ENCODE measurements at places on chromosomes 3 and 15.

DNA sequence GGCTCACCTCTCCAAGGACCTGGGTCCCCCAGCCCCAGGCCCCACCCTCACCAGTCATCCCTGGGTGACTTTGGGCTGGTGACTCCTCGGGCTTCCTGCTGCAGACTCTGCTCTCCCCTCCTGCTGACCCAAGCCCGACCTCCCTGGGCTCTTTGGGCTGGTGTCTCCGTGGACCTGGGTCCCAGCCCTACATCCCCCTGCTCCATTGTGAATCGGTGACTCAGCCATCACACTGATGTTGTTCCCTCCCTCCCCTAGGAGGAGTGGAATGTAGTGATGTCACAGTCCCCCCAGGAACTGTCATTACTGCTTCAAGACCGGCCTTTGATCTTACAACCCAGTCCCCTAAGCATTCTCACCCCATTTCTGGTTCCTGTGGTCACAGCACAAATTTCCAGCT, 83.7 kb downstream of the ADAMTS7 start:
- peak; percentile 37 for DNase-seq

DNA sequence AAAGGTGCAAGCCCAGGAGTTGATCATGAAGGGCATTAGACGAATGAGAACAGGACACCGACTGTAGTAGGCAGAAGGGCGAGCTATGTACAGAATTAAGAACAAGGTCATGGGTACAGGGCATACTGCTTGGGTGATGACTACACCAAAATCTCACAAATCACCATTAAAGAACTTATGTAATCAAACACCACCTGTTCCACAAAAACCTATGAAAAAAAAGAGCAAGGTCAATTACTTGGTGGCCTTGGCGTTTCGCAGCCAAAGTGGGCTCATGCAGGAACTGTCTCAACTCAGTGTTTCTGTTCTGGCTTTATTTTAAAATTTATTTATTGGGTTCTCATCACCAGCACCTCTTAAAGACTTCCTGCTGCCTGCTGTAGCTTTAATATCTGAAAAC, 2.1 kb downstream of the KAT2B start:
- no peak for DNase-seq

- no peak for DNase-seq
Measured at GRCh38 chr3:119639494-119640350, 20.7 kb downstream of the POPDC2 start.

- DNase-seq: peak; percentile 53
Measured at GRCh38 chr15:90837094-90837493, 31.3 kb upstream of the FURIN start.

GRCh38 chr3:51887620-51888019, 12.2 kb upstream of the IQCF5 start:
- no peak for DNase-seq

GRCh38 chr3:55172913-55173312, 245.1 kb upstream of the LRTM1 start:
- peak; percentile 68 for DNase-seq

DNA sequence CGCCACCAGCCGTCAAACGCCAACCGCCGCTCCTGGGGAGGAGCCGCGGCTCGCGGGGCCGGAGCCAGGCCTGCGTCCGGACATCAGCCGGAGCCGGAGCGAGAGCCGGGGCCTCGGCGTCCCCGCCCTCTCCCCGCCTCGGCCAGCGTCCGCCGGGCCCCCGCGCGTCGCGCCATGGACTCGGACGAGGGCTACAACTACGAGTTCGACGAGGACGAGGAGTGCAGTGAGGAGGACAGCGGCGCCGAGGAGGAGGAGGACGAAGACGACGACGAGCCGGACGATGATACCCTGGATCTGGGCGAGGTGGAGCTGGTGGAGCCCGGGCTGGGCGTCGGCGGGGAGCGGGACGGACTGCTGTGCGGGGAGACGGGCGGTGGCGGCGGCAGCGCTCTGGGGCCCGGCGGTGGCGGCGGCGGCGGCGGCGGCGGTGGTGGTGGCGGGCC, 359 bp downstream of the ARIH1 start:
- DNase-seq: no peak

DNA sequence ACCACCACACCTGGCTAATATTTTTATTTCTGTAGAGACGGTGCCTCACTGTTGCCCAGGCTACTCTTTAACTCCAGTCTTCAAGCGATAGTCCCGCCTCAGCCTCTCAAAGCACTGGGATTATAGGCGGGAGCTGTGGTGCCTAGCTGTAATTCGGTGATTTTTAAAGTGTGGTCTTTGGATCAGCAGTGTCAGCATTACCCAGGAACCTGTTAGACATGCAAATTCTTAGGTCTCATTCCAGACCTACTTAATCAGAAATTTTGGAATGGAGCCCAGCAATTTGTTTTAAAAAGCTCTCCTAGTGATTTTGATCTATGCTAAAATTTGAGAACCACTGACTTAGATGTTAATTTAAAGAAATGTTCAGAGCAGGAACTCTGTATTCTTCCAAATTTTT, 51.9 kb downstream of the GOLM2 start:
- peak; percentile 71 for DNase-seq

DNA sequence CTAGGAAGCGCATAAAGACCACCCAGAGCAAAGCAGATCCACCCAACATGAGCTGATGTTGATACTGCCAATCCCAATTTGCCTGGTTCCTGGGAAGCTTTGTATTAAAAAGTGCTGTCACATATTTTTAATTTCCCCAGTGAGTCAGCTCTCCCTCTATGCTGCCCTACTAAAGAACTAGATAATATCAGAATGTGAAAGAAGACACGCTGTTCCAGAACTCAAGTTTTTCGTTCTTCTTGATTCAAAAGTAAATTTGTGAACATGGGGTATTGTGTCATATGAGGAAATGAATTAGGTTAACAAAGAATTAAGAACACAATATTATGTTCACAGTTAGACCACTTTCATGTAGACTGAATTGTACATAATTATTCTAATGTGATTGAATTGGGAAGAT, 734.2 kb upstream of the ALCAM start:
- no peak for DNase-seq

DNA sequence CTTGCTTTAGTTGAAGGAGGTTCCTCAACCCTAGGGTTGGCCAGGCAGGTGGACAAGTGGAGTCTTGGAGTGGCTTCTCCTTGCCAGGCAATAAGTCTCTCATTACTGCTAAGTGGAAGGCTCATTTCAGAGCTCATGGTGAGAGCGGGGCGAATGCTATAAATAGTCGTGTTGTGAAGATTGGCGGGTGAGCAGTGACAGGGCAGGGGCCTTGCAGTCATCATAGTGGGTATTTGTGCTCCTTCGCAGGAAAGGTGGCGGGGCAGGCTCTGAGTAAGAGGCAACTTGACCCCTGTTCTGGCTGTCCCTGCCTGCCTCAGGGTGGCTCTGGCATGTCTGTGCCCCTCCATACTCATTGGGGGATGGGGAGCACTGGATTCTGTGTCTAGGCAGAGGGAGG, 8.7 kb upstream of the GRM2 start:
- DNase-seq: no peak

- no peak for DNase-seq
Measured at GRCh38 chr3:170109579-170110293, 71.8 kb downstream of the PHC3 start.

GRCh38 chr3:144237351-144237750, 265.7 kb downstream of the DIPK2A start:
- DNase-seq: no peak

DNA sequence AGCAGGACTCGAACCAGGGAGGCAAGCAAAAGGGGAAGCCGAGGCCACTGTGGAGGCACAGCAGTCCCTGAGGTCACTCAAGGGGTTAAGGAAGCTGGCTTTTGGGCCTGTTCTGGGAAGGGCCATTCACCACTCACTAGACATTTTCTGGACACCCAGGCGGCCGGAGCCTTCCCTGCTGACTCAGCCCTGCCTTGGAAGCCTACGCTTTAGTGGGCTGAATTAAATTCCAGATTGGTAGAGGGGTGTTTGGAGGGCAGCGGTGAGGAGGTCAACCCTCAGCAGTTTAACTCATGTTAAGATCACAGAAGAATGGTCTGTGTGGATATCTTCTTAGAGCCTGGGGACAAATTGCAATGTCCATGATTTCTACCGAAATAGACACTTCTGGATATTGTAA, 152.8 kb downstream of the GABRG3 start:
- peak; percentile 3 for DNase-seq

DNA sequence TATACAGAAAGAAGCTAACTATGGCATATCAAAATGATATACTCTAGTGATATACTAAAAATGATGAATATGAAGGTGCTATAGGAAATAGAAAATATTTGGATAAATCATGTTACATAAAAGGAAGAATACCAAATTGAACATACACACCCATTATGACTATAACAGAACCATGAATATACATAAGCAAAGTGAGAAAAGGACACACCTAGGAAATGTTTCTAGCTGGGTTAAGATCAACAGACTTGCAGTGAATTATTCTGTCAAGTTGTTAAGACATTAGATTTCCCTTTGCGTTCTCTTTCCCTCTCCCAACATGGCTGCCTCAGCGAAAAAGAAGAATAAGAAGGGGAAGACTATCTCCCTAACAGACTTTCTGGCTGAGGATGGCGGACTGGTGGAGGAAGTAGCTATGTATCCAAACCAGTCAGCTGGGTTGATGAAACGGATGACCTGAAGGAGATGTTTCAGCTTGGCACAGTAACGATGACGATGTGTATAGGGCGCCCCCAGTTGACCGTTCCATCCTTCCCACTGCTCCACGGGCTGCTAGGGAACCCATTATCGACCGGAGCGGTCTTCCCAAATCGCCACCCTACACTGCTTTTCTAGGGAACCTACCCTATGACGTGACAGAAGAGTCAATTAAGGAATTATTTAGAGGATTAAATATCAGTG, 20.2 kb upstream of the PARP14 start:
- DNase-seq: no peak

- DNase-seq: peak; percentile 99
Measured at GRCh38 chr15:90680371-90680935, 36.7 kb upstream of the BLM start.

- DNase-seq: no peak
Measured at GRCh38 chr3:61182662-61183061, 68.6 kb downstream of the FHIT start.

DNA sequence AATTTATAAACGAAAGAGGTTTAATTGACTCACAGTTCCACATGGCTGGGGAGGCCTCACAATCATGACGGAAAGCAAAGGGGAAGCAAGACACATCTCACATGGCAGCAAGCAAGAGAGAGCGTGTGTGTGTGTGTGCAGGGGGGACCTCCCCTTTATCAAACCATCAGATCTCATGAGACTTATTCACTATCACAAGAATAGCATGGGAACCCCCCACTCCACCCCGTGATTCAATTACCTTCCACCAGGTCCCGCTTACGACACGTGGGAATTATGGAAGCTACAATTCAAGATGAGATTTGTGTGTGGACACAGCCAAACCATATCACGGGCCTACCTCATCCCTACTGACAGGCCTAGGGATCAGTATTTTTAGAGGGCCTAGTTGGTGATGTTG, 3.1 kb upstream of the EPHB1 start:
- no peak for DNase-seq

DNA sequence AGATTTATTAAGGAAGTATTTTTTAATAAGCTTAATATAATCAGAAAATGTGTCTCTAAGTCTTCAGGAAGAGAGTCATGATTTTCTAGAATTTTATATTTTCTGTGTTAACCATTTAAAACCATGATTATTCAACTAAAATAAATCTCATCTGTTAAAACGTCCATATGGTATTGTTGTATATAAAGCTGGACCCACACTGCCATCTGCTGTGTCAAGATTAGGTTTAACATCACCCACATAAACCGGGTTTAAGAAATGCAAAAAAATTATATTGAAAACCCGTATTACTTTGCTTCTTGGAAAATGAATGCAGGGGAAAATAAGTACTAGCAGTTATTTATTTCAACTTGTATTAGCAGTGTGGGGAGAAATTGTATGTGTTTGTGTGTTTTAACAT, 9.5 kb upstream of the CCDC66 start:
- no peak for DNase-seq

- DNase-seq: no peak
Measured at GRCh38 chr3:135134684-135135075, 339.6 kb downstream of the EPHB1 start.

DNA sequence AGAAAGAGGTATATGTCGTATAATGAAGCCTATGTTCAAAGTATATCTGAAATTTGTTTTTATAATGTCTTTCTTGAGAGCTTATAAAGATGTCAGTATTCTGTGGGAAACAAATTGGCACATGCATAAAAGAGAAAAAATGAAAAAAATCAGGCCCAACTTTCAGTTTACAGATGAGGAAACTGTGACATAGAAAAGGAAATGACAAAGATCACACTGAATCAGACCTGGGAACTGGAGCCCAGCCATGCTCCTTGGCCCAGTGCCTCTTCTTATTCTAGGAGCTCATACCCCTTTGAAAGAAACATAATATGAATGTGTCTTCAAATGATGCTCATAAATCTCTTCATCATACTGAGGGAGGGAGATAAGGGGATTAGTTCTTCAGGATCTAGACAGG, 48.4 kb downstream of the TMEM44 start:
- peak; percentile 41 for DNase-seq

GRCh38 chr3:66398228-66399025, 102.4 kb downstream of the LRIG1 start:
- peak; percentile 89 for DNase-seq

GRCh38 chr3:143119974-143120715, 574 bp downstream of the CHST2 start:
- DNase-seq: peak; percentile 26

- DNase-seq: no peak
Measured at GRCh38 chr15:71889385-71889784, 79.0 kb downstream of the NR2E3 start.

GRCh38 chr3:168850109-168850508, 754.4 kb upstream of the GOLIM4 start:
- DNase-seq: no peak

GRCh38 chr3:156614642-156615511, 59.5 kb upstream of the TIPARP start:
- no peak for DNase-seq

DNA sequence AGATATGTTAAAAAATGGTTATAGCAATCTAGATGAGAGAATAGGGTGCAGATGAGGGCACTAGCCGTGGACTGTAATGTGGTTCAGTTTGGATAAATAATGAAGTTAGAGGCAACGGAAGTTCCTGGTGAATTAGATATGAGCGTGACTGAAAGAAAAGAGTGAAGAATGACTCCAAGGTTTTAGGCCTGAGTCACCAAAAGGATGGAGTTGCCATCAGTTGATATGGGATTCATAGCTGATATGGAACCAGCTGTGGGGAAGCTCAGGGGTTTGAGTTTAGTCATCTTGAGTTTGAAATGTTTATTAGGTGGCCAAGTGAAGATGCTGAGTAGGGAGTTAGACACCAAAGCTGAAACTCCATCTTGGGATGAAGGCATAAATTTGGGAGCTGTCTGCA, 66.2 kb downstream of the SSR3 start:
- DNase-seq: peak; percentile 89

- no peak for DNase-seq
Measured at GRCh38 chr3:112539825-112540650, 21.7 kb downstream of the ATG3 start.

Data from RPMI7951 (cell line).